ENCODE measurements at places on chromosomes 5 and 9. TPM values are rescaled to one million over a fixed set of nuclear protein-coding genes. Genes with fewer than 3 reads are reported as not detected.

Gene LCN15
- polyA plus RNA-seq = not detected

DNA sequence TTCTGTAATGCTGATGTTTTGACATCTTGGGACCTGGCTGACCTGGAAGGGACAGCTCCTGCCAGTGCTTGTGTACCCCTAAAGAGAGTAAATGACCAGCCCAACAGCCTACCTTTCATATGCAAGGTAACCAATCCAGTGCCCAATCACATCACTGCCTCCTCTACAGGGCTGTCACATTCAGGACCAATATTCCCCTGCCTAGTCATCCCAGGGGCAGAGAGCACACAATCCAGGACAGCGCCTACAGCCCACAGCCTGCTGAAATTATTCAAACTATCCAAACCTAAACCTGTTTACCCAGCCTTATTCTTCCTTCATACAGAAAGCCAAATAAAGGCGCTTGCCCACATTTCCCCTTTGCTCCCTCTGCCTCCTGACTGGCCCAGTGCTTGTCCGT, 284.1 kb downstream of the CTNND2 start:
- DNase-seq = no peak

- DNase-seq = no peak
Observed at GRCh38 chr5:39214912-39215709, 4.3 kb downstream of the FYB1 start.

Gene TNFSF15
- polyA plus RNA-seq = 0.89 TPM

DNA sequence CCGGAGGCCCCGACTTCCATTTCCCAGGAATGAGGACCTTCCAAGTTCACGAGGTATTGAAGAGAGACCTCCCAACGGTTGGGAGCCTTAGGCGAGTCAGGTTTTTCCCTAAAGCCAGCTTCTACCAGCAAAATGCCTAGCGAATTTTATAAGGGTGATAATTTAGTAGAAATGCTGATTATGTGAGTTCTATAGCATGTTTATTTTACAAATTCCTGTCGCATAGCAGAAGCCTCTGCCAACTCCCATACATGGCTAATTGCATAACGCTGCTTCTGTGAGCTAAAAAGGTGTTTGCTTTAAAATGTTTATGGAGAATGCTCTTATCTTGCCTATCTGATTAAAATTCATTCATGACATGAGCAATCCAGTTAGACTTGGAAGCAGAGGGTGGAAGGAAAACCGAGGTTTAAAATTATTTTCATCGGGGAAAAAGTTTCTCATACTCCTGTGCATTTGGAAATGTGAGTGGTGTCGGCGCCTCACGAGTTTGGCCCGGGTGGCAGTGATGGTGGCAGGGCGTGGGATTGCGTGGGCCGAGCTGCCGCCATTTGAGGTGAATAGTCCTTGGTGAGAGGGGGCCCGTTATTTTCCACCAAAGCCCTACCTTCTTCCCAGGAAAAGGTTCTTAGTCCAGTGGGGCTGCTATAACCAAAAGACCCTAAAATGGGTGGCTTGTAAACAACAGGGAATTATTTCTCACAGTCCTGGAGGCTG, 104.4 kb upstream of the FCN2 start:
- no peak for DNase-seq

DNA sequence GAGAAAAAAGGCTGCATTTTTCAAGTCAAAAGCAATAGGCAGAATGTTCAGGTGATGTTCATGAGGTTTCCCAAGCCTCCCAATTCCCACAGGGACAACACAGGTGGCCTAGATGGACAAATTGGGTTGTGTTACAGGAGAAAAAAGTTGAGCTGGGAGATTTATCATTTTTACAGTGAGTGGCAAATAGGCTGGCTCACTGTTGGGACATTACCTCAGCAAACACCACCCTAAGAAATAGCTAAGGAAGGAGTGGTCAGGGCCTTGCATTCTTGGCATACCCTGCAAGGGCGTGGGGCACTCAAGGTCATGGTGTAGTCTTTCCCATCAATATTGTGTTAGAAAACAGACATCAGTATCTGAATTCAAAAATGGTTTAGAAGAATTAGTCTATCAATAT, 23.3 kb upstream of the CPLANE1 start:
- DNase-seq = peak; percentile 30

- DNase-seq = no peak
Observed at GRCh38 chr9:26579056-26579455, 313.5 kb downstream of the CAAP1 start.

Gene SH3RF2
- 50.4 TPM for polyA plus RNA-seq

- no peak for DNase-seq
Observed at GRCh38 chr9:121299467-121300282, 31.7 kb downstream of the GSN start.

Gene HNRNPAB
- 146 TPM for polyA plus RNA-seq

DNA sequence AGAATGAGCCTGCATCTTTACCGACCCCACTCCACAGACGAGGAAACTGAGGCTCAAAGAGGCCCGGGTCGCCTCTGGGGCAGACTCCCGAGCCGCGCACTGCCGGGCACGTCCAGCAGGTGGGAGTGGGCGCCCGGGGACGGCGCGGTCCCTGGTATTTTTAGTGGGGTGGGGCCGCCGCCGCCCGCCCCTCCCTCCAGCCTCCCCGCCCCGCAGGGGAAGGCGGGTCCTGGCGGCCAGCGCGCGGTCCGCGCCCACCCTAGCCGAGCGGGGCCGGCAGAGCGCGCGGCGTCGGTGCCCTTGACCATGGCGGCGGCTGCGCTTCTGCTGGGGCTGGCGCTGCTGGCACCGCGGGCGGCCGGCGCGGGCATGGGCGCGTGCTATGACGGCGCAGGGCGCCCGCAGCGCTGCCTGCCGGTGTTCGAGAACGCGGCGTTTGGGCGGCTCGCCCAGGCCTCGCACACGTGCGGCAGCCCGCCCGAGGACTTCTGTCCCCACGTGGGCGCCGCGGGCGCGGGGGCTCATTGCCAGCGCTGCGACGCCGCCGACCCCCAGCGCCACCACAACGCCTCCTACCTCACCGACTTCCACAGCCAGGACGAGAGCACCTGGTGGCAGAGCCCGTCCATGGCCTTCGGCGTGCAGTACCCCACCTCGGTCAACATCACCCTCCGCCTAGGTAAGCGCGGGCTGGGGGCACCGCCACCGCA, at the start of gene LAMC3:
Gene LAMC3 (plus strand): TSS at position 266 of the 710 bp plus-strand sequence. CDS start 41 bp downstream, at position 307.
- no peak for DNase-seq

DNA sequence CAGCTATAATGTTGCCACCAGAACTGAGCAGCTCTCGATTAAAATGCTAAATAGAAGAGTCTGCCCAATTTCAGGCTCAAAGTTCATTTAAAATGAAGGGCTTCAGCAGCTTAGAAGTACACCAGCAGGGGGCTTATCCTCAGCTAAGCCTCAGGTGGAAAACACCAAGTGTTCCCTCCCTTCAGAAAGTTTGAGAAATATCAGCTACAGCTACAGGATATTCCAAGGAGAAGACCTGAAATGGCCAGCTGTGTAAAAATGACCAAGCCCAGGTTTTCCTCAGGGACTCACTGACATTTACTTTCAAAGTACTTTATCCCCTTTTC, 395.4 kb downstream of the DTWD2 start:
- no peak for DNase-seq

GRCh38 chr5:59328709-59329296, 564.7 kb downstream of the PDE4D start:
- no peak for DNase-seq

GRCh38 chr5:101943784-101944183, 352.3 kb downstream of the SLCO4C1 start:
- no peak for DNase-seq

DNA sequence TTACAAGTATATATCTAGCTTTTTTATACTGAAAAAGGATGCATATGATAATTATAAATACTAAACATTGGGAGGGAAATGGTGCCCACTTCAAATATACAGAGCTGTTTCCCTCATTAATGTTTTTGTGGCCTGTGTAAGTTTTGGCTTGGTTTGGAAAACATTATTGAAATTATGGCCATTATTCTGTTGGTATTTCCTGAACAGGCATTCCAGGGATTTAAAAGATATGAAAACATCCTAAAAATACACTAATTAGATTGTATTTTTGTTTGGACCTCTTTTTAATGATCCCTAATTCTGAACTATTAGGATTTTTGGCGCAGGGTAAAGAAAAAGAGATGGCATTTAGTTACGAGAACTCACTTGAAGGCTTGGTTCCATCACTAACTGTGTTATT, 50.9 kb downstream of the CLINT1 start:
- DNase-seq = no peak

Gene SMC5
- 16.5 TPM for polyA plus RNA-seq

DNA sequence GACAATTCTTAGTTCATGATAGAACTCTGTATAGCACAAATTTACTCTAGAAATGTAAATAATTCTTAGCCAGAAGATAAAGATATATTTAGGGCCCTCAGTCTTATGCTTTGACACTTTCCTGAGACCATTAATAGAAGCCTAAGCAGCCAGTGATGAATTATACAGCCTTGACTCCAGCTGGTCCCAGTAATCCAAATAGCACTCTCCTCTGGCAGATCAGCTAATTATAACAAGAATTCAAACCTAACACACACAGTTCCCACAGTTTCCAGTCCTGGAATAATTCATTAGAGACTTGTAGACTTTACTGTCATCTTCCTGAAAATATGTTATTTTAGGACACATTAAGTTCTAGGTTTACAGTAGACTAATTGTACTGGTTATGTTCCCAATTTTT, 50.4 kb downstream of the SHOC1 start:
- no peak for DNase-seq

DNA sequence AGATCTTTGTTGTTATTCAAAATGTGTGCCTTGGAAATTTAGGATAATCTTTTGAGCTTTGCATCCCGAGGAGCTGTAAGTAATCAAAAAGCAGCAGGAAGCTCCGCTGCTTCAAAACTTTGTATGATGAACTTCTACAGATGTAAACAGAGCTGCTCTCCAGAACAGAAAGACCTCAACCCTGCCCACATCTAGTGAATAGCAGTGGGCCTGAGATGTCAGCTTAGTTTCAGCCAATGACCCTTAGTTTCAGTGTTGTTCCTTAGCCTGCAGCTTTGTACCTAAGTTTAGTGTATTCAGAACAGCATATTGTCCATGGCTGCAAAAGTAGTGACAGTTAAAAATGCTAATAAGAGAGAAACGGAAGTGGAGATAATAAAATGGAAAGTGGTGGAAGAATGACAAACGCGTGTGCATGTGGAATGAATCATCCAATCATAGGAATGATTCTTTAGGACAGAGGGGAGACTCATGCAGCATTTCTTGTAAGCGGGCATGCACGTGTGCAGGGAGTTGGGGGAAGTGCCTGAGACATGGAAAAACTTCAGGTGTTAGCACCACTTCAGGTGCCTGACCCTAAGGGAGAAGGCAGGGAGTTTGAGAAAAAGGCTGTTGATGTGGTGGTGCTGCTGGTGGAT, 24.9 kb downstream of the SNX24 start:
- no peak for DNase-seq

Gene GPR21
- 0.25 TPM for polyA plus RNA-seq

GRCh38 chr5:111271885-111272284, 47.7 kb downstream of the CAMK4 start:
- no peak for DNase-seq
